ENCODE measurements at places on chromosomes 1 and 21. TPM values are rescaled to one million over a fixed set of nuclear protein-coding genes. Genes with fewer than 3 reads are reported as not detected.

HSPB7 gene
- 75.7 TPM for total RNA-seq

FNDC5 gene
- 30.0 TPM for total RNA-seq

CKS1B gene
- 36.9 TPM for total RNA-seq

FCRL1 gene
- not detected for total RNA-seq

DNA sequence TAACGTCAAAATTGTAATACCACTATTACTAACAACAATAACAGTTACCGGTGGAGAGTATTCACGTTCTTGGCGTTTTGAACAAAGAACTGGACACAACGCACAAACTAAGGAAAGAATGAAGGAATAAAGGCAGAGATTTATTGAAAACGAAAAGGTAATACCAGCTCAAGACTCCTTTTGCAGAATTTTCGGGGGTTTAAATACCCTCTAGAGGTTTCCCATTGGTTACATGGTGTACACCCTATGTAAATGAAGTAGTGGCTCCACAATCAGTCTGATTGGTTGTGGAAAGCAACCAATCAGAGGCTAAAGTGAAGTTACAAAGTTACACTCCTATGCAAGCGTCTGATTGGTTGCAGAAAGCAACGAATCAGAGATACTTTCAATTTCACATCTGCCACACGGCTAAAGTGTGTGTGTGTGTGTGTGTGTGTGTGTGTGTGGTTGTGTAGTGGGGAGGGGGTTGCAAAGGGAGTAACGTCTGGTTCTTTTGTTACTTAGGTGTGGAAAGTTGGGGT is 1.1 kb upstream of the GTF2B start:
- no peak for DNase-seq
- no peaks in the 10 kb centered on the region for H3K27me3 ChIP-seq
- no peak overlapping the region for H3K27ac ChIP-seq
- H3K4me3 ChIP-seq = no peak overlapping the region

DNA sequence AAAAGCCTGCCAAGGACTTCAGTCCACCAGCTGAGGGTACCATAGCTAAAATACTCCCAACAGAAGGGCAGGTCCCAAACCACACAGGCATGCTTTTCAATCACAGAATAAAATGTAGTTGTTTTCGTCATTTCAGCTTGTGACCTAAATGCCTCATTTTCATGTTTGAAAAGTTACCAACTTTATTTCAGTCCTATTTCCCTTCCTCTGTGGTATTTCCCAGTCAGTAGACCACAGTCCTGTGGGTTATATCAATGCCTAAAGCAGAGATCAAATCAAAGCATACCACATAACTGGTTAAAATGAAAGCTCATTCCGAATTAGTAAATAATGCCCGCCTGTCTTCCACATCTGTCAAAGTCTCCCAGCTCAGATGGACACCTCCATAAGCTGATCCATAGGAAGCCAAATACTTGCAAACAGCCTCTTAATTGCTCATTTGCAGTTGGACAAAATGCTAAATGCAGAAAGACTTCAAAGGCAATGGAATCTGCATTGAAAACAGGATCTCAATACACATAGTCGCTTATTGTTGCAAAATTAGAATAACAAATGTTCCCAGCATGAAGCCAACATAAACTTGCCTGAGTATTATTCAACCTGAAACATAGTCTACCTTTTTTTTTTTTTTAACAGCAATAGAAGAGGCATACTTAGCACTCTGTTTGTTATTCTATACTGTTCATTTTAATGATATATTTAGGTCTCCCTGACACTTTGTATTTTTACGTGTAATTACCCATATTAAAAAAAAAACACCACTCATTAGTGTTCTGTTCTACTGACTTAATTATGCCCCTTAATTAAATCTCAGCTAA is 53.9 kb downstream of the NR5A2 start:
- no peak for DNase-seq
- H3K4me3 ChIP-seq = no peak overlapping the region
- H3K27ac ChIP-seq = no peak overlapping the region
- no peaks in the 10 kb centered on the region for H3K36me3 ChIP-seq
- H3K27me3 ChIP-seq = peaks cover 22% of the 10 kb centered on the region
- H3K4me1 ChIP-seq = no peaks in the 10 kb centered on the region

NBPF19 gene
- 9.6 TPM for total RNA-seq

CRTC2 gene
- total RNA-seq = 53.6 TPM

- no peak overlapping the region for H3K27ac ChIP-seq
- DNase-seq = no peak
- no peaks in the 10 kb centered on the region for H3K4me1 ChIP-seq
- H3K4me3 ChIP-seq = no peak overlapping the region
- no peaks in the 10 kb centered on the region for H3K27me3 ChIP-seq
These were observed 105.4 kb downstream of the PTPN14 start for GRCh38 chr1:214445831-214446614.

- H3K4me1 ChIP-seq = no peaks in the 10 kb centered on the region
- H3K36me3 ChIP-seq = no peaks in the 10 kb centered on the region
- peaks cover 8% of the 10 kb centered on the region for H3K27me3 ChIP-seq
- H3K27ac ChIP-seq = no peak overlapping the region
- H3K4me3 ChIP-seq = no peak overlapping the region
These were observed 619.0 kb downstream of the AJAP1 start for GRCh38 chr1:5273280-5274003.

GRCh38 chr1:183379951-183380350 is 38.2 kb downstream of the NMNAT2 start:
- H3K27ac ChIP-seq = no peak overlapping the region
- DNase-seq = no peak
- no peaks in the 10 kb centered on the region for H3K27me3 ChIP-seq
- H3K36me3 ChIP-seq = no peaks in the 10 kb centered on the region
- H3K4me1 ChIP-seq = no peaks in the 10 kb centered on the region
- H3K4me3 ChIP-seq = no peak overlapping the region

GRCh38 chr1:84146411-84147032 is 2.5 kb downstream of the PRKACB start:
- H3K4me1 ChIP-seq = peaks cover 17% of the 10 kb centered on the region
- H3K27ac ChIP-seq = no peak overlapping the region
- H3K4me3 ChIP-seq = no peak overlapping the region

DNA sequence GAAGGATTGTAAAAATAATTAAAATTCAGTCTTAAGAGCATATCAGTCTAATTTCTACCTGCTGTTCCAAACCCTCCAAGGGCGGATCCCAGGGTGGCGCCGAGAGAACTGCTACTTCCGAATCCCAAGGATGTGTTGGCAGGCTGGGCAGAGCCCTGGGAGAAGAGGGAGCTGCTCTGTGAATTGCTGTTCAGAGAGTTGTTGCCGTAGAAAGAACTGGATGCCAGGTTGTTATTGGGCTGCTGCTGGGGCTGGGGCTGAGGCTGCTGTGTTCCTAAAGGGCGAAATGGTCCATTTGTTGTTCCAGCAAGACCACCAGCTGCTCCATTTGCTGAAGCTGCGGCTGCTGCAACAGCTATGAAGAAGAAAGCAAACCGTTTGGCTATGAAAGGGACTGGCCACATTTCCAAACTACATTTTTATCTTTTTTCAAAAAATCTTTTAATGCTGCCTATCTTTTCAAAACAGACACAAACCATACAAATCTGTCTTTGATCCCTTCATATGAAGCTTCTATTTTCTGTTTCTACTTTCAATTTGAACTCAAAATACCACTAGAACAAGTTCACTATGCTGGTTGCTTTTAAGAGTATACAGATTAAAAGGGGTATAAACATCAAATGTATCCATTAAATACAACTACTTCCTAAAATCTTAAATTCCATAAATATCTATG is 57.5 kb upstream of the SDC3 start:
- DNase-seq = no peak
- no peak overlapping the region for H3K4me3 ChIP-seq
- H3K27ac ChIP-seq = peak overlapping the region; percentile 52
- H3K27me3 ChIP-seq = no peaks in the 10 kb centered on the region
- no peaks in the 10 kb centered on the region for H3K36me3 ChIP-seq

GRCh38 chr1:212647004-212647403 is 38.4 kb downstream of the ATF3 start:
- DNase-seq = no peak
- H3K4me3 ChIP-seq = no peak overlapping the region
- H3K27me3 ChIP-seq = no peaks in the 10 kb centered on the region
- no peak overlapping the region for H3K27ac ChIP-seq
- H3K36me3 ChIP-seq = no peaks in the 10 kb centered on the region
- H3K4me1 ChIP-seq = no peaks in the 10 kb centered on the region

LRRC38 gene
- total RNA-seq = 60.3 TPM

DNA sequence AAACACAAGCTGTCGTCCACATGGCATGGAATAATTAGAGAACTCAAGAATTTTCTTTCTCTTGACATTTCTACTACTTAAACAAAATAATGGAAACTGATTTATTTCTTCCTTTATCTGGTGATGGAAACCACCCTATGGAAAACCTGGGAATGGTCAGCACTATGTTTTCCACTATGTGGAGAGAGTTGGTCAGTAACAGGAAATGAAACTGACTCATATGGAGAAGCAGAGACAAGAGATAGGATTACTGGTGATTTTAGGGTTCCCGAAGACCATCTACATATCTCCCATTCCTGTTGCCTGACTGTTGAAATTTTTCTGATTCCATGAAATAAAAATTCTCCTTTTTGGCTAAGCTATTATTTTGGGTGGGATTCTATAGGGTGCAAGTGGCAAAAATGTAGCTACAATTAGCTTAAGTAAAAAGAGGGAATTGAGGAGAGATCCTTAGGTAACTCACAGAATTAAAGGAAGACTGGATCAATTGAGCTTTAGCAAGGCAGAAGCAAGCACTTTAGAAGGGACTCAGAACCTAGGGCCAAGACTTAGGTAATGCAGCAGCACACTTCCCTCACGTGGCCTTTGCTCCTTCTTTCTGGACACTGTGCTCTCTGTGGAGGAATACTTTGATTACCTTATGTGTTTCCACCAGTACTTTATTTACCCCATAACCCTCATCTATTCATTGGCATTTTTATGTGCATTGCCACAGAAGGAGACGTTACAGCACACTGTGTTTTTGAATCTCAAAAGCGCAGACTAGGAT is 89.6 kb downstream of the LEPR start:
- DNase-seq = no peak
- H3K4me1 ChIP-seq = no peaks in the 10 kb centered on the region
- no peak overlapping the region for H3K4me3 ChIP-seq
- H3K36me3 ChIP-seq = no peaks in the 10 kb centered on the region

SGIP1 gene
- total RNA-seq = 0.58 TPM

- no peak overlapping the region for H3K4me3 ChIP-seq
- no peaks in the 10 kb centered on the region for H3K27me3 ChIP-seq
- H3K4me1 ChIP-seq = peaks cover 32% of the 10 kb centered on the region
- peak; percentile 58 for DNase-seq
- no peak overlapping the region for H3K27ac ChIP-seq
- H3K36me3 ChIP-seq = no peaks in the 10 kb centered on the region
These were observed 140.9 kb downstream of the TGFBR3 start for GRCh38 chr1:91744953-91745639.

DNA sequence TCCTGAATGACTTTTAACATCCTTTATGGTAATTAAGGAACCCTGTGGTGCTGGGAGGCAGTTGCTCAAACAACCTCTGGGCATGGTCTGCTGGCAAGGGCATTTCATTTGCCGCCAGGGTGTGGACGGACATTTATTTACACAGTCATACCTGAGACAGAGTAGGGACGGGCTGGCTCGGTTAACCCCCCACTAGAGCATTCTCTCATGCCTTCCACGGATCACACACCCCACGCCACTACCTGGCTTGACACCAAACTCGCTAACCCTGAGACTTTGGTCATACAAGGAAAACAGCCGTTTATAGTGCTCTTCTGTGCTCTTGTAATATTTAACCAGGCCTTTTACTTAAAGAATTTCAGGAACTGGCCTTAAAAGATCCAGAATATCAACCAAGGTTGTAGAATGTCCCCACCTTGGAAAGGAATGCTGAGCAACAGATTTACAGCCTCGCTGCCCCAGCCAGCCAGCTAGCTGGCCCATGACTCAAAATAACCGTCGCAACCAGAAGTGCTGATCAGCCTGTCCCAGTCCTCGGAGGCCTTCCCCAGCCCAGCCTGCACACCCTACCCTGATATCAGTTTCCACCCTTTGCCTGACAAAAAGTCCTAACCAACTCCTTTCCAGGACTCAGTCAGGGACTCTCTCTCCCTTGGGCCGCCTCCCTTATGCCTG is 6.5 kb upstream of the PDXK start:
- no peaks in the 10 kb centered on the region for H3K27me3 ChIP-seq
- H3K27ac ChIP-seq = peak overlapping the region; percentile 77
- no peaks in the 10 kb centered on the region for H3K4me1 ChIP-seq
- H3K4me3 ChIP-seq = no peak overlapping the region
- no peaks in the 10 kb centered on the region for H3K36me3 ChIP-seq

DNA sequence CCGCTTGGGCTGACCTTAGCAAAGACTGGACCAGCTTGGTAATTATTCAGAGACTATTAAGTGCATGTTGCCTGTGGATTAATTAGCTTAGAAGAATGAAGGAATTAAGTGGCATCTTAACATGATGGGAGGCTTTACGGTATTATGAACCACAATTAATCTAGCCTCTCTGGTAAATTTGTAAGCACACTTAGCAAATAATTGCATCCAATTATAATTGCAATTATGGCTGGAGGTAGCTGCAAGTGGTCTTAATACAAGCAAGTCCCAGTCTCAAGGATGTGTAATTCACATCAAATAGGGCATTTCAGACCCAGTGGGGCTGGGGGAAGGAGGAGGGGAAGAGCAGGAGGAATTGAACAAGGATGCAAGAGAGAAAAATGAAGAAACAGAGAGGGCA is 151.6 kb downstream of the CNIH3 start:
- DNase-seq = no peak
- no peak overlapping the region for H3K4me3 ChIP-seq
- H3K4me1 ChIP-seq = no peaks in the 10 kb centered on the region
- H3K27ac ChIP-seq = no peak overlapping the region
- no peaks in the 10 kb centered on the region for H3K36me3 ChIP-seq

GRCh38 chr1:10765304-10765703 is 31.1 kb downstream of the CASZ1 start:
- H3K36me3 ChIP-seq = no peaks in the 10 kb centered on the region
- DNase-seq = no peak
- no peak overlapping the region for H3K27ac ChIP-seq
- H3K4me1 ChIP-seq = no peaks in the 10 kb centered on the region
- no peaks in the 10 kb centered on the region for H3K27me3 ChIP-seq

DNA sequence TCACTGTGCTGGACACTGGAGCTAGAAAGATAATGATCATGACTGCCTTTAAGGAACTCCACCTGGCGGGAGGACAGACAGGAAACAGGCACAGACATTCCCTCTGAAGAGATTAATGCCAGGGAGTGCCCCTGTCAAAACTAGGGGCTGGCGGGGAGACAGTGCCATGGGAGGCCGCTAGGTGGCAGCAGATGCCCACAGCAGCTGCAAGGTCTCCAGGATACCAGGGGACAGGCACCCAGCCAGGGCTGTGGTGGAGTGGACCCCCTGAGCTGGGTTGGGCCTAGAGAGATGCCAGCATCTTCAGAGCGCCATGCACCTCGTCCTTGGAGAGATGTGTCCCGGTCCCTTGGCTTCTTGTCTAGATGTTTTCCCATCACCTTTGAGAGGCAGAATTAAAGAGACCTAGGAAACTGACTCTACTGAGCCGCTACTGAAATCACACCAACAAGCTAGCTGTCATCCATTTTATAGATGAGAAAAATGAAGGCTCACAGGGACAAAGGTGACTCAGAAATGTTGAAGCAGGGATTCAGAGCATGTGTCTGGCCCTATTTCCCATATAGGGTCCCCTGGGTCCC is 3.6 kb downstream of the REN start:
- no peaks in the 10 kb centered on the region for H3K27me3 ChIP-seq
- DNase-seq = peak; percentile 80

GRCh38 chr21:36858320-36858957 is 108.0 kb downstream of the HLCS start:
- no peak overlapping the region for H3K4me3 ChIP-seq
- no peaks in the 10 kb centered on the region for H3K36me3 ChIP-seq
- H3K27ac ChIP-seq = no peak overlapping the region
- peaks cover 9% of the 10 kb centered on the region for H3K4me1 ChIP-seq

- no peaks in the 10 kb centered on the region for H3K36me3 ChIP-seq
- no peak overlapping the region for H3K4me3 ChIP-seq
- H3K27me3 ChIP-seq = no peaks in the 10 kb centered on the region
- H3K4me1 ChIP-seq = no peaks in the 10 kb centered on the region
These were observed 25.6 kb downstream of the XCL2 start for GRCh38 chr1:168518201-168518689.

All from adrenal gland (tissue), 19 donors.